ENCODE measurements at places on chromosomes 2 and 18.

GRCh38 chr18:26497866-26498265 lies 50.5 kb downstream of the KCTD1 start:
- no peak for DNase-seq

GRCh38 chr2:1931003-1931914 lies 186.9 kb upstream of the PXDN start:
- DNase-seq = no peak

GRCh38 chr2:63716146-63716545 lies 125.5 kb upstream of the UGP2 start:
- no peak for DNase-seq

DNA sequence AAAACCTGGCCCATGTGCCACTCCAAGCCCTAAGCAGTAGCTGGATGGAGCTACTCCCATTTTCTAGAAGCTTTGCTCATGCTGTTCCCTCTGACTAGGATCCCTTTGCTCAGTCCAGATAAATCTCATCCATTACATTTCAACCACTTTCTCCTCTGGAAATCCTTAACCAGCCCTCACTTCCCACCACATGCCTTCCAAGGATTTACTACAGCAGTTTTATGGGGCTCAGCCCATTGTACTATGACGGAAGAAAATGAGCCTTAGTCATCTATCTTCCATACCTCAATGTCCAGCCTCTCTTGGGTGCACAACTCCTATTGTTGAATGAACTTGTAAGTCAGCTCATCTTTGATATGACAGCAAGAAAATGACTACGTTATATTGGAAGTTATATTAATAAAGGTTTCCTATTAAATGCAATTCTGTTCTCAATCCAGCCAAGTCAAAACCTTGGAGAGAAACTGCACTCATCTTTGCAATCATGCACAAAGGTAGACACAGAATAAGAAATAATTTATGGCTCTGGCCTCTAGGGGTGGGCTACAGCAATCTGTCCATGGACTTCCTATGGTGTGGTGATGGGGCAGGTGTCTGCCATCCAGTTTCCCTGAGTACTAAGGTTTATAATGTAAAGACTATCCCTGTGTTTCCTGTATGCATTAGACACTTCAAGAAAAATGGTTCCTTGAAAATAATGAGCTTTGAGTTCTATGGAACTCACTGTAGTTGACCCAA lies 3.4 kb downstream of the B4GALT6 start:
- DNase-seq = no peak

- peak; percentile 45 for DNase-seq
These were observed 241.5 kb downstream of the ICOS start for GRCh38 chr2:204177977-204178522.

- no peak for DNase-seq
These were observed 54.1 kb upstream of the RAB6C start for GRCh38 chr2:129925381-129925780.

- DNase-seq = no peak
These were observed 32.0 kb upstream of the GPR55 start for GRCh38 chr2:230956827-230957755.

GRCh38 chr18:31630549-31630948 lies 38.9 kb downstream of the TTR start:
- DNase-seq = no peak

DNA sequence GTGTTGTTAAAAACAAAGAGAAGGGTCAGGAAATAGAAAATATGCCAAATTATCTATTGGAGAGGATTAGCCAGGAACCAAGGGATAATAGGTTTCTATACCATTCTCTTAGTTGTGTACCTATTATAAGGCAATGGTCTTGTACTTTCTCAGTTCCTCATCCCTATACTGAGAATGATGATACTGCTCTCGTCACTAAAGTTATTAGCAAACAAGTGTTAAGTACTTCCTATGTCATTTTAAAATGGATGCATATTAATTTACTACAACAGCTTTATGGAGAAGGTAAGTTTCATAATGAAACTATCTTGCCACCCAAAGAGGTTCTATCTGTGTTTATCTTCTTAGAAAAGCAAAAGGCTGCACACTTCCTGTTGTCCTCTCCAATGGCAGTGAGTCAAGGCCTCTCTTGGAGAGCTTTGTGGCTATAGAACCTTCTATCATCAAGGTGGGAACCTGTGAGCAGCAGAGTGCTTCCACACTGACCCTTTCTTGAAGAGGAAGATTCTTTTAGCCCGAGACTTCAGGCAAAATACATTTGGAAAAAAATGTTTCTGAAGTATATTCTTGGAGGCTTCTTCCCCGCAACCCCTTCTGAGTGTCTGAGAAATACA lies 460.7 kb upstream of the FANCL start:
- DNase-seq = no peak

GRCh38 chr2:204228169-204228886 lies 291.8 kb downstream of the ICOS start:
- no peak for DNase-seq

- DNase-seq = no peak
These were observed 5.1 kb upstream of the CETN1 start for GRCh38 chr18:574865-575645.

GRCh38 chr2:44291281-44292248 lies 16.3 kb downstream of the SLC3A1 start:
- no peak for DNase-seq

DNA sequence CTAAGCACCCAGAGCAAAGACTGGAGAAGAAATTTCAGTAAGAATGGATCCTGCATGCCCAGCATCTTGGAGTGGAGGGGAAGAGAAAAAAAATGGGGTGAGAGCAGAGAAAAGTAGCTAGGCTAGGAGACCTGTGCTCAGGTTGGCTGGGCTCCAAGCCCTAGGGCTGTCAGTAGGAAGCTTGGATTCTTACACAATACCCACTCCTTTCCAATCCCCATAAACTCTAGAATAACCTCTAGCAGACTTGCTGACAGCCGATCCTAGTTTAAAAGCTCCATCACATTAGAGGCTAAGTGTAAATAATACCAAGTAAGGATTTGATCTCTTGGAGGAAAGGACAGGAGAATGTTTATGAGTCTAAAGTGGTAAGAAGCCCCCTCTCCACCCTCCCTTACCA lies 46.2 kb upstream of the NABP1 start:
- DNase-seq = no peak

- no peak for DNase-seq
These were observed 193.4 kb downstream of the FBXO15 start for GRCh38 chr18:73954268-73954667.

GRCh38 chr2:238127165-238128060 lies 11.1 kb upstream of the KLHL30 start:
- no peak for DNase-seq

- DNase-seq = no peak
These were observed 12.5 kb downstream of the FBXO11 start for GRCh38 chr2:47893771-47894170.

- DNase-seq = no peak
These were observed 11.8 kb upstream of the GNLY start for GRCh38 chr2:85682378-85682777.

- DNase-seq = no peak
These were observed 23.8 kb upstream of the PXDN start for GRCh38 chr2:1767939-1768691.

DNA sequence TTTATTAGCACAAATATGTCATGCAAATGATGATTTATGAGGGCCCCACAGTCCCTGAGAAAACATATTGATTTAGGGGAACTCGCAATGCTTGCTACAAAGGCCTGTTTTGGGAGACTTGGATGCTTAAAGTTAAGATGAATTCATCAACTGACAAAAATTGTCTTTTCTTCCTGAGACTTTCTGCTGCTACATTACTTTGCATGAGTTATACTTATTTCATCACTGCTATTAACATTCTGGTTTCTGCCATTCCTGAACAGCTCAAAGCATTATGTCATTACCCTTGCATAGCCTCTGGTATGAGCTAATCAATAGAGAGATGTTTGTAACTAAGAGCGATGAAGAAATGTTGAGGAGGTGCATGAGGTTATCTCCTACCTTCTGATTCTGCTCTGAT lies 74.4 kb downstream of the SOX11 start:
- DNase-seq = no peak

GRCh38 chr2:217367464-217367863 lies 507.6 kb upstream of the TNP1 start:
- DNase-seq = no peak

DNA sequence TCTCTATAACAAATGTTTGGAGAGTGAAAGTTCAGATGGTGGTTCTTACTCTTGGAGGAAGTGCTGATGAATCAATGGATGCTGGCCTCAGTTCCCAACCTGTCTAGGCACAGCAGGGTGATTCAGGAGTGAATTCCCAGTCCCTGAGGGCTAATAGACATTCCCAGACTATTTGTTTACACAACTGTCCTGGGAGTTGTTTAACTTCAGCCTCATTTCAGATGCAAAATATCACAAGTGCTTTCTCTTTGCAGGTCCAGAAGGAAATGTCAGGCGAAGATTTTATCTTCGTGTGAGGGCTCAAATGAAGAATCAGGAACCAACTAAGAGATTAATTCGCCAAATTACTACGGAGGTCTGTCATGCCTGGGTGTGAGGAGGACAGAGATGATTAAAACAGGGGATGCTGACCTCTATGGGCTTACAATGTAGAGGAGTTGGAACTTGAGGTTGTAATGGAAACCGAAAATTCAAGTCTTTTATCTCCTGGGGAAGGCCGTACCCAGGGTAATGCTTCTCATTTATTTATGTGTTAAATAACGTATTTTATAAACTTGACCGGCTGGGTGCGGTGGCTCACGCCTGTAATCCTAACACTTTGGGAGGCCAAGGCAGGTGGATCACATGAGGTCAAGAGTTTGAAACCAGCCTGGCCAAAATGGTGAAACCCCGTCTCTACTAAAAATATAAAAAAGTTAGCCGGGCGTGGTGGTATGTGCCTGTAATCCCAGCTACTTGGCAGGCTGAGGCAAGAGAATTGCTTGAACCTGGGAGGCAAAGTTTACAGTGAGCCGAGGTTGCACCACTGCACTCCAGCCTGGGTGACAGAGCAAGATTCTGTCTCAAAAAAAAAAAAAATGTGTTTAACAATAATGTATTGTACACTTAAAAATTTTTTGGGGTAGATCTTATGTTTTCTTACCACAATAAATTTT lies 38.7 kb upstream of the SLC1A4 start:
- DNase-seq = no peak

- DNase-seq = no peak
These were observed 7.6 kb upstream of the MEIS1 start for GRCh38 chr2:66427300-66427699.

DNA sequence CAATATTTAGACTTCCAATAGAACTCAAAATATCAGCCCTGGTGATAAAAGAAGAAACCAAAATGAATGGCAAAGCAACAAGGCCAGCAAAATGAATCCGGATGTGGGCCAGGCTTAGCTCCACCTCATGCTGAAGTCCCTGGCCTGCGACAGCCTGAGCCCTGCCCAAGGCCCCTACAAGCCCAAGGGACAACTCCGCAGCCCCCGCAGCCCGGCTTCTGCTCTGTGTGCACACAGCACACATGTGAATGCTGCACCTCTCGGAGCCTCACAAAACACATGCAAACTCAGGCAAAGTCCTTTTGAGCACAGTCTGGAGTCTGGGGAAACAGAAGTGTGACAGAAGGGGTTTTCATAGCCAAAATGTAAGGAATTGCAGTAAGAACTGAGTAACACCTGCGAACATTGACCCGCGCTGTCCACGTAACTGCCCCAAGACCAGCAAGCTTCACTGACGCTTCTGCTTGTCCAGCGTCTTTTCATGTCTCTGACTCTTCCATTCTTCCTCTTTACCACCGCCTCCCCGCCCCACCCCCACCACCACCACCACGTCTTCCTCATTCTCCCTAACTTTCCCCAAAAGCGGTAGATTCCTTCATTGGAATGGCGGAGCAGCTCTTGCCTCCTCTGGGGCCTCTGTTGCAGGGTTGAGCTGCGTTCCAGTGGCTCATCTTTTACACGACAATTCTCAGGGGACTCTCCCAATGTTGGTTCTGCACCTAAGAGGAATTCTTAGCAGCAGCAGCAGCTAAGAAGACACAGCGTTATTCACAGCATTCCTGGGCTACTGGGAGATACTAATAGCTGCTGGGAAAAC lies 136.4 kb upstream of the COPS8 start:
- DNase-seq = no peak

GRCh38 chr18:45652303-45653080 lies 37.2 kb downstream of the SLC14A2 start:
- DNase-seq = no peak

DNA sequence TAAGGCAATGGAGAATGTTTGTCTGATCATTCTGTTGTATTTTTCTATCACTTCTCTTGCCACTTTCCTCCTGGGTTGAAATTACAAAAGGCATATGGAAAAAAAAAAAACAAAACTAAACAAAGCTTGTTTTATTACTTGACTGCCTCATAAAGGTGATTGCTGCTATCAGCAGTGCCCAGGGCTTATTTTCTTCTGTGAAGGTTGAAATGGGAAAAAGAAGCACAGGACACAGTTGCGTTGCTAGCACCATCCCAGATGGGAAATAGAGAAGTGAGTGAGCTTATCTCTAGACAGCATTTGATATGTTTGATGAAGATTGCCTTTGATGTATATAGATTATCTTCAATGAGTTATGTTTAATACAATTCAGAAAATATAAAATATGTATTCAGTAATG lies 633.8 kb upstream of the ZNF804A start:
- no peak for DNase-seq

DNA sequence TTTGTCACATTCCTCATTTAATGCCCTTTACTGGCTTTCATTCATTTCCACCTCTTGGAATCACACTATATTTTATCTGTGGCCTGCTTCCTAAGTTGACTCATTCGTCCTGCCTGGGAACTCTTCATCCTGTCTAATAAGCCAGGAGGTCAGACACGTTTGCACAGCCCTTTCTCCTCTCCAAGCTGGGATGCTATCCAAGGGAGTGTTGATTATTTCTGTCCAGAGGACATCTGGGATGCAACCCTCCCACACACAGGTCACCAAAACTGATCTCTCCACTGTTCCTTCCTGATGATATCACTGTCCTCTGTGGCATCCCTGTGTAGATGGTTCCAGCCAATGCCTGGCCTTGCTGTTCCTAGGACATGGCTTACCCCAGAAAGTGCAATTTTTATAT lies 79.8 kb upstream of the NOSTRIN start:
- DNase-seq = no peak

- no peak for DNase-seq
These were observed 1745.6 kb upstream of the CELF4 start for GRCh38 chr18:39311111-39311712.

- no peak for DNase-seq
These were observed 31.7 kb downstream of the HRH4 start for GRCh38 chr18:24491927-24492834.

GRCh38 chr18:811892-812375 lies at the start of gene YES1:
Gene YES1 (minus strand): TSS chr18:812242. CDS start chr18:756827, 55,415 bp downstream.
- DNase-seq = peak; percentile 61

GRCh38 chr2:71882236-71882946 lies 265.3 kb downstream of the CYP26B1 start:
- DNase-seq = no peak

- no peak for DNase-seq
These were observed 28.2 kb upstream of the GATA6 start for GRCh38 chr18:22141211-22141610.

GRCh38 chr18:10690035-10690329 lies 164.2 kb downstream of the NAPG start:
- no peak for DNase-seq

- DNase-seq = no peak
These were observed 60.1 kb downstream of the SPIRE1 start for GRCh38 chr18:12597760-12598159.
